ENCODE measurements at places on chromosomes 7 and 10.

DNA sequence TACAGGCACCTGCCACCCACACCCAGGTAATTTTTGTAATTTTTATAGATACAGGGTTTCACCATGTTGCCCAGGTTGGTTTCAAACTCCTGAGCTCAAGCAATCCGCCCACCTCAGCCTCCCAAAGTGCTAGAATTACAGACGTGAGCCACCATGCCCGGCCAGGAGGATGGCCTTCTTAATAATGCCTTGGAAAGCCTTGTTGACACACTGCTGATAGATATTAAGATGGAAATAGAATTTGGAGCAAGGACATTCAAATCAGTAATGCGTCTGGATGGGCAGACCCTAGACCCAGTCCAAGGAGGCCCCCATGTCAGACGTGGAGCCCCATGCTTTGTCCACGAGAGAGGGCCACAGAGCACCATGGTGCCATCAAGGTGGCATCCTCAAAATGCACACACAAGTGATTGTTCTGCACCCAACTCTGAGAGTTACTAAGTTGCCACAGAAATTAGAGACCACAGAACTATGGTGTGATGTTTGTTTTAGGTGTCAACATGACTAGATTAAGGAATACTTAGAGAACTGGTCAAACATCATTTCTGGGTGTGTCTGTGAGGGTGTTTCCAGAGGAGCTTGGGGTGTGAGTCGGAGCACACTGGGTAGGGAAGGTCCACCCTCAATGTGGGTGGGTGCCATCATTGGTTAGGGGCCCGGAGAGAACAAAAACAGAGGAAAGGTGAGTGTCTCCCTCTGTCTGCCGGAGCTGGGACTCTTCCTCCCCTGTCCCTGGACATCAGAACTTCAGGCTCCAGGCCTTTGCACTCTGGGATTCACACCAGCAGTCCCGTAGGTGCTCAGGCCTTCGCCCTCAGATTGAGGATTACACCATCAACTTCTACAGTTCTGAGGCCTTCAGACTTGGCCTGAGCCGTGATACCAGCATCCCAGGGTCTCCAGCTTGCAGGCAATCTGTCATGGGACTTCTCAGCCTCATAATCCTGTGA lies 34.5 kb downstream of the EBF3 start:
- no peak for DNase-seq

GRCh38 chr10:112465299-112465883 lies 18.4 kb downstream of the VTI1A start:
- no peak for DNase-seq

GRCh38 chr10:24385776-24386175 lies 176.8 kb downstream of the KIAA1217 start:
- DNase-seq, result no peak

DNA sequence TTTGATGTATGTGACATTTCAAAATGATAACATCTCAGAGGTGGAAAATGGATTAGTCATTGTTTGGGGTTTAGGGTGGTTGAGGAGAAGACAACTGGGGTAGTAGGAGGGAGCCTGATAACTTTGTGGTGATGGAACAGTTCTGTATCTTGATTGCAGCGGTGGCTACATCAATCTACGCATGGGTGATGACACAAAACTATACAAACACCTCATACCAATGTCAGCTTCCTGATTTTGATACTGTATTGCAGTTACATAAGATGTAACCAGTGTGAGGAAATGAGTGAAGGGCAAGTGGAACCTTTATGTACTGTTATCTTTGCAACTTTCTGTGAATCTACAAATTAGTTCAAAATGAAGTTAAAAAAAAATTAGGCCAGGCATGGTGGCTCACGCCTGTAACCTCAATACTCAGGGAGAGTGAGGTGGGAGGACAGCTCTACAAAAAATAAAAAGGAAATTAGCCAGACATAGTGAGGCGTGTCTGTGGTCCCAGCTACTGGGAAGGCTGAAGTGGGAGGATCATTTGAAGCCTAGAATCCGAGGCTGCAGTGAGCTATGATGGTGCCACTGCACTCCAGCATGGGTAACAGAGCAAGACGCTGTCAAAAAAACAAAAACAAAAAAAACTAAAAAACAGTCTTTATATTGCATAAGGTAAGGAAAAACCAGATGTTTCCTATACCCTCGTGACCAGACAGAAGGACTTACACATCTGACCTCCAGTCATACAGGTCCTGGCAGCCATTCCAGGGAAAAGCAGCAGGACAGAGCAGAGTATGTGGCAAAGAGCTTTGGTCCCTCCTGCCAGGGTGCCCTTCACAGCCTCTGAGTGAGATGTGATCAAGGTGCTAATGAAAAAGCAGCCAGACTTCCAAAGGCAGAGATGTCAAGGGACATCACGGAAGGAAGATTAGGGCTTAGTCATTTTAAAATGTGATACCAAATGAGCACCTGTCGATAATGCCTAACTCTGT lies 50.8 kb downstream of the CYTH3 start:
- no peak for DNase-seq

DNA sequence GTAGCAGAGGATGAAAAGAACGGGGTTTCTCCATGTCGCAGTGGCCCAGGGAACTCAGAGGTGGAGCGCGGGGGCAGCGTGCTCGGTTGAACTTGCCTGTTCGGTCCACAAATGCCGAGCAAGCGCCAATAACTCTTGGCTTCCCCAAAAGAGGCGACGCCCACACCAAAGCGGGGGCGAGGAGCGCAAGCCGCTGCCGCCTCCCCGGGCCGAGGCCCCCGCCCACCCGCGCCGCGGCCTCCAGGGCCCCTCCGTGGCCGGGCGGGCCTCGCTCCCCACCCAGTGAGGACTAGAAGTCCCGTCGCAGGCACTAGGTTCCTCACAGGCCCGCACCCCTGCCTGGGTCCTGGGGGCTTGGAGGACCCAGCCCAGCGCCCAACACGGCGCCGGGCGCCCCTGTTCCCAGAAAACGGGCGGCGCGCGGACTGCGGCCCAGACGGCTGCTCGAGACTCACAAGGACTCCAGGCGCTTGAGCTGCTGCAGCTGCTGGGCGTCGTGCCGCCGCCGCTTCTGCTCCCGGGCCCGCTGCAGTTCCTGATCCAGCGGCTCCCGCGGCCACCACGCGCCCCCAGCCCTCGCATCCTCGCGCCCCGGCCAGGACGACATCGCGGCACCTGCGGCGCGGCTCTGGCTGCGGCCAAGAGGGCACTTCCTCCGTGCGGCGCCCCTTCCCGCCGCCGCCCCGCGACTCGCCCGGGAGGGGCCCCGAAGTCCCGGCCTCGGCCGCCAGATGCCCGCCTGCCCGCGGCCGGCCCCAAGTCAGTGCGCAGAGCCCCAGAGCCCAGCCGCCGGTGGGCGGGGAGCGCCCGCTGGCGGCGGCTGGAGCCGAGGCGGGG lies 14.6 kb upstream of the FKBP9 start:
- peak; percentile 93 for DNase-seq

DNA sequence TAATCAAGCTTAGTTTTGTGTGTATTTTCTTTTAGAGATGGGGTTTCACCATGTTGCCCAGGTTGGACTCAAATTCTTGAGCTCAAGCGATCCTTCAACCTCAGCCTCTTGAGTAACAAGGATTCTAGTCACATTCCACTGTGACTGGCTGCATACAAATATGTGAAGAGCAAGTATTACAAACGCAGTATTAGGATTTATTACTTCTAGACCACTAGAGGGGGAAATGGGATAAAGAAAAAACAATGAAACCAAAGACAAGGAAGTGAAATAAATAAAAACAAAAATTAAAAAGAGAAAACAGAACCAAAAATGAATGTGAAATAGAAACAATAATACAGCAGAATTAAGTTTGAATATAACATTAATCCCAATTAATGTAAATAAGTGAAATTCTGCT lies 308.7 kb downstream of the ANKRD30A start:
- DNase-seq, result no peak

DNA sequence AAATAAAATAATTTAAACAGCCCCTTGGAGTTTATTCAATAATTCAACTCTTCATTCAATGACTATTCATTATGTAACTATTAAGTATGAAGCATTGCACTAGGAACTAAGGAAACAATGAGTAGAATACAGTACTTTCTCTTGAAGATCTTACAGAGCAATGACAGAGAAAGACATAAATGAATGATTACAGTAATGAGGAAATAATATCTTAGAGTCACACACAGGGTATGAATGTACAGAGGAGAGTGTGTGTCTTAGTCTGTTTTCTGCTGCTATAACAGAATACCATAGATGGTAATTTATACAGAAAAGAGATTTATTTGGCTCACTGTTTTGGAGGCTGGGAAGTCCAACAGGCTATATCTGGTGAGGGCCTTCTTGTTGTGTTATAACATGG lies 120.5 kb upstream of the NRBF2 start:
- DNase-seq, result no peak

DNA sequence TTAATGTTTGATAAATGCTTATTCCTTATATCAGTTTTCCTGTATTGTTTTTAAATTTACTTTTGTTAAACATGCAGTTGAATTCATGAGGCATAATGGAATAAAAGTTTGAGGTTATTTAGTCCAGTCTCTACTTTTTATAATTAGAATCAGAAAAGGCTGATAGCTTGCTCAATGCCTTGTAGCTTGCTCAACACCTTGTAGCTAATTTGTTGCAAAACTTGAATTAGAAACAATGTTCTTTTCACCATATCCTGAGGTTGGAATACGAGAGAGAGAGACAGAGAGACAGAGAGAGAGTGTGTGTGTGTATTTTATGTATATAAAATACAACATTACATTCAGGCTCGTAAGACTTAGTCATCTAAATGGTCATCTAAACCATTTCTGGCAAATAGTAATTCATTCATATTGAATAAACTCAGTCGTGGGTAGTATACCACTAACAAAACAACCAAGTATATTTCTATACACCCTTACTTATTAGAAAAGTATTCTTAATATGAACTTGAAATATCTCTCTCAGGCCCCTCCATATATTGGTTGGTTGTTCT lies 243.5 kb downstream of the ADK start:
- DNase-seq, result no peak

- DNase-seq, result no peak
Measured at GRCh38 chr10:124182088-124182541, 88.7 kb upstream of the CHST15 start.

- peak; percentile 22 for DNase-seq
Measured at GRCh38 chr10:99341860-99342490, 12.8 kb downstream of the CNNM1 start.

- no peak for DNase-seq
Measured at GRCh38 chr7:149686449-149686848, 86.9 kb downstream of the ZNF467 start.

GRCh38 chr7:691361-692045 lies 35.0 kb upstream of the DNAAF5 start:
- no peak for DNase-seq

DNA sequence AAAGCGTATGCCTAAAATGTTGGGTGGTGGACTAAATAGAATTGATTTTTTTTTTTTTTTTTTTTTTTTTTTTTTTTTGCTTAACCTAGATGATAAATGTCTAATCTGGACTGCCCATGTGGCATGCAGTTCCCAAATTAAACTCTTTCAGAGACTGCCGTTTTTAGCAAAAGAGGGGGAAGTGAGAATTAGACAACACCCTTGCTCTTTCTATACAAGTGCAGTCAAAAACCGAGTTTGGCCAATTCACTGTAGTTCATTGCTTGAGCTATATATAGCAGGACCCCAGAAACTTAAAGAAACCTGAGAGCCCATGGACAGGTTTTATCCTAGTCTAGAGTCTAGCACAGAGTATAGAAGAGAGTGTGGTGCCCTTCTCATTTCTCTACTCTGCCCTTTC lies 141.9 kb downstream of the GRM3 start:
- no peak for DNase-seq

DNA sequence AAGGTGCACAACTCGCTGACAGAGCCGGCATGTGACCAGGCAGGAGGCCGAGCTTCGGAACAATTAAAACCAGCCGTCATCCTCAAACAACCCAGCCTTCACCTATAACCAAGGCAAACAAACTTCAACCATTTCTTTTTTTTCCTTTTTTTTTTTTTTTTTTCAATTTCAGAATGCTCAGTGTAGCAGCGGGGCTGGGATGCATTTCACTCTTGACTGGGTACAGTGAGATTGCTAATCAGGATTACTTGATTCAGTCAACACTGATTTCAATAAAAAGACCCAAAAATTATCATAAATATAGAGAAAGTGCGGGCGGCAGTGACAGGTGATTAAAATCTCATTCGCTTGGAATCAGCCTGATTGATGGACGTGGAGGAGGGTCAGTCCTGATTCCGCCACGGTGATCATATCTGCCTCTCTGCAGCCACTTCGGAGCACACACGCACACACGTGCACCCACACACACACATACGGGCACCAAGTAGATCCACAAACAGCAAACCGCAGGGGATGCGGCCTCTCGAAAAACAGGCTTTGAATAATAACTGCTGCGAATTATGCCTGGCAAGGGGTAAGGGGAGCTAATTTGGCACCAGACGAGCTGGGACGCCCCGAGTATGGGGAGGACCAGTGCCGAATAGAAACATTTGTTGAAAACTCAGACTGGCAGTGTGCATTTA lies 31.2 kb downstream of the EBF3 start:
- no peak for DNase-seq

GRCh38 chr7:149642589-149642988 lies 130.8 kb downstream of the ZNF467 start:
- DNase-seq, result no peak

DNA sequence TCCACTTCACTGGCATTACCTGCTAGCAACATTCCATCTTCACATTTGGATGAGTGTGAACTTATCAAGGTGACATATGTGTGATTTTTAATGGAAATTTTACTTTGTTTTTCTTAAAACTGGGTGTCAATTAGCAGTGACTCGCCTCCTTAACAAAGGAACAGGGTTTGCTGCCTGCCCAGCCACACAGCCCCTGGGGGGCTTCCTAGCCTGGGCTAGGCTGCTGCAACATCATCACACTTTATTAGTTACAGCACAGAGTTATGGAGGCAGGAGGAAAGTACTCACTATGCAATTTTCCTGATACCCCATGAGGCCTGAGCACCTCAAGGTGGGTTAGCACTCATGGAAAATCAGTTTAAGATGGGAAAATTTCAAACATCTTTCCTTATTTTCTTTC lies 861.3 kb downstream of the NRG3 start:
- no peak for DNase-seq

GRCh38 chr10:630581-631073 lies 58.8 kb downstream of the DIP2C start:
- no peak for DNase-seq

- DNase-seq, result peak; percentile 93
Measured at GRCh38 chr7:102279537-102280400, 6.9 kb upstream of the SH2B2 start.

GRCh38 chr10:24873281-24873683 lies 79.1 kb downstream of the PRTFDC1 start:
- peak; percentile 44 for DNase-seq

DNA sequence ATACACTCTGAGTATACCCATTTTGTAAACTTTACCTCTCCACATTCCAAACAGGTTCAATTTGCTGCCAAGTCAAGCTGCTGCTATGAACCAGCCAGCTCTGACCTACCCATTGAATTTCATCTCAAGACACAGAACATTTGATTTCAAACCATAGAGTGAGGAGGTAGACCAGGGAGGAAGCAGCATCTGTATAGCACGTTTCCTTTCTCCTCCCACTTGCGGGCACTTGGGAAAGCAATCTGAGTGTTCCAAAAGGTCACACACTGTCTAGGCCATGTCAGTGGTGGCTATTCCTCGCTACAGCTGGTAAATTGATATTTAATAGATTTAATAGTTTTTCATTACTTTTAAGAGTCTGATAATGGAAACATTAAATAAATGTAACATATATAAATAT lies 147.8 kb upstream of the EEPD1 start:
- no peak for DNase-seq

GRCh38 chr7:116771640-116772039 lies 90.7 kb upstream of the CAPZA2 start:
- no peak for DNase-seq
